ENCODE measurements at places on chromosomes 12 and 14. TPM values are rescaled to one million over a fixed set of nuclear protein-coding genes. Genes with fewer than 3 reads are reported as not detected.

Gene FAM222A
- 0.36 TPM for total RNA-seq

Gene TTC8
- 36.5 TPM for total RNA-seq

Gene HPD
- under 0.01 TPM for total RNA-seq

Gene TAS2R43
- total RNA-seq = not detected

Gene CCDC175
- not detected for total RNA-seq

Gene SSPN
- total RNA-seq = 9.8 TPM

Gene MFAP5
- total RNA-seq = 57.9 TPM

Gene SLC38A4
- total RNA-seq = 1.2 TPM

Gene TMEM233
- under 0.01 TPM for total RNA-seq

Gene GPR84
- not detected for total RNA-seq

Gene KRT7
- 27.9 TPM for total RNA-seq

Gene TIMELESS
- 4.1 TPM for total RNA-seq

Gene MYH6
- not detected for total RNA-seq

Gene KIF26A
- total RNA-seq = not detected

Gene PDZRN4
- not detected for total RNA-seq

Gene KRT79
- not detected for total RNA-seq

Gene SERPINA10
- not detected for total RNA-seq

Gene CSRP2
- total RNA-seq = 13.4 TPM

Gene CNIH1
- total RNA-seq = 153 TPM

Gene GOLGA5
- total RNA-seq = 73.1 TPM

Gene FBXL14
- 9.8 TPM for total RNA-seq

Gene KLRF1
- total RNA-seq = not detected

Gene HOXC9
- total RNA-seq = 11.6 TPM

Gene SLC22A17
- 18.1 TPM for total RNA-seq

Gene FOXM1
- 3.3 TPM for total RNA-seq

Gene NOVA1
- total RNA-seq = not detected

Gene BCL11B
- 0.88 TPM for total RNA-seq

Gene NINJ2
- total RNA-seq = 5.8 TPM

Gene ANO4
- total RNA-seq = not detected
